Lung (tissue), 17 donors: ENCODE measurements at places on chromosomes 16 and 17. TPM values are rescaled to one million over a fixed set of nuclear protein-coding genes. Genes with fewer than 3 reads are reported as not detected.
A peak's percentile ranks its signal among the peaks of the same experiment; 100 is the strongest.

NACA2 gene
- not detected for total RNA-seq

C17orf50 gene
- 0.40 TPM for total RNA-seq

GRCh38 chr17:14289162-14289561, 11.7 kb upstream of the HS3ST3B1 start:
- no peak for DNase-seq

AXIN2 gene
- total RNA-seq = 60.3 TPM

DNA sequence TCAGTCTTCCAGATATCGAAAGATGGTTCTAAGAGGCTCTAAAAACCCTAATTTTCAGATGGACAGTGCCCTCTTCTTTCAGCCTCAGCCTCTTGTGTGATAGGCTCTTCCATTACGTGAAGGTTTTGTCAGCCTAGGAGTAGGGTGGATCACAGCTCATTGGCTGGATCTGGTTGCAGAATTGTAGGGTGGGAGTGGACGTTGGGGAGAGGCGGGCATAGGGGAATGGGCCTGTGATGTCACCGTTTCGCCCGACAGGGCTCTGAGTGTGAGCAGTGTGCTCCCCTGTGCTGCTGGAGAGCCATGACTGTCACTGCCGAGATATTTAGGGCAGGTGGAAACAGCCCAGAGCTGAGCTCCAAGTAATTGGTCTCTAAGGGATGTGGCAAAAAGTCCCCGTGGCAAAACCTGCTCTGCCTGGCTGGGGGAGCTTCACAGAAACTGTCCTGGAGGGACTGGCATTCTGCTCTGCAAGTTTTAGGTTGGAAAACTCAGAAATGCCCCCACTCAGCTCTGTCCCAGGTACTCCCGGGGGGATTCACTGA, 6.2 kb upstream of the WFIKKN1 start:
- no peak for DNase-seq

GRCh38 chr16:31876951-31877828, 3.6 kb downstream of the ZNF267 start:
- DNase-seq = no peak

GRCh38 chr17:46771561-46772474, 46.7 kb downstream of the WNT3 start:
- peak; percentile 58 for DNase-seq

DNA sequence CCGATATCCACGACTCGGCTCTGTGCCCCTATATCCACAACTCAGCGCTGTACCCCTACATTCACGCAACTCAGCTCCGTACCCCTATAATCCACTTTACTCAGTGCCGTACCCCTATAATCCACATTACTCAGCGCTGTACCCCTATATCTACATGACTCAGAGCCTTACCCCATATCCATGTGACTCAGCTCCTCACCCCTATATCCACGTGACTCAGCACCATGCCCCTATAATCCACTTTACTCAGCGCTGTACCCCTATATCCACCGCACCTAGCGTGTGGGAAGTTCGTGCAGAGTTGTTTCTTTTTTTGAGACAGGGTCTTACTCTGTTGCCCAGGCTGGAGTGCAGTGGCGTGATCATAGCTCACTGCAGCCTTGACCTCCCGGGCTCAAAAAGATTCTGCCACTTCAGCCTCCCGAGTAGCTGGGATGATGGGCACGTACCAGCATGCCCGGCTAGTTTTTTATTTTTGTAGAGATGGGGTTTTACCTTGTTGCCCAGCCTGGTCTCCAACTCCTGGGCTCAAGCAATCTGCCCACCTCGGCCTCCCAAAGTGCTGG, 17.4 kb downstream of the CYB5D2 start:
- no peak for DNase-seq

CCR7 gene
- 4.0 TPM for total RNA-seq

GRCh38 chr17:49209061-49209571, 1.3 kb downstream of the GNGT2 start:
- no peak for DNase-seq

CHAD gene
- total RNA-seq = not detected

- no peak for DNase-seq
Measured at GRCh38 chr16:35173295-35173694, 1713.9 kb downstream of the TP53TG3F start.

USP22 gene
- total RNA-seq = 180 TPM

PRR35 gene
- not detected for total RNA-seq

- no peak for DNase-seq
Measured at GRCh38 chr17:1562176-1562643, 382 bp downstream of the PITPNA start.

GRCh38 chr16:84090211-84090610, 26.5 kb downstream of the MBTPS1 start:
- DNase-seq = no peak

ITGAD gene
- 1.5 TPM for total RNA-seq

GRCh38 chr16:84780544-84781376, 39.0 kb upstream of the CRISPLD2 start:
- DNase-seq = no peak

DNA sequence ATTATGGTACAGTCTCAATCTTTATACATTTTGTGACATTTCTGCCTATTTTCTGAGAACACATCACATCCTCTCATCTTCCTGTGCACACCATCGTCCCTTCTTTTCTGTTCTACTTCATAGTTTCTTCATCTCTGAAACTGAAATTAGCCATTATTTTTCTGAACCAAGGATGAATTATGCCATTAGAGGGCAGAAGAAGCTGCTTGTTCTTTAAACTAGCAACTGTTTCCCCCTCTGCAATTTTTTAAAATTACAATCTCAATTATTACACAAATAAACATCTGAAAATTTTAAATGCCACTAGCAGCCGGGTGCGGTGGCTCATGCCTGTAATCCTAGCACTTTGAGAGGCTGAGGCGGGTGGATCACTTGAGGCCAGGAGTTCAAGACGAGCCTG, 41.3 kb downstream of the RBBP6 start:
- peak; percentile 30 for DNase-seq

- DNase-seq = no peak
Measured at GRCh38 chr16:89355007-89355406, 135.4 kb downstream of the ANKRD11 start.

DNAAF1 gene
- 38.5 TPM for total RNA-seq

DNA sequence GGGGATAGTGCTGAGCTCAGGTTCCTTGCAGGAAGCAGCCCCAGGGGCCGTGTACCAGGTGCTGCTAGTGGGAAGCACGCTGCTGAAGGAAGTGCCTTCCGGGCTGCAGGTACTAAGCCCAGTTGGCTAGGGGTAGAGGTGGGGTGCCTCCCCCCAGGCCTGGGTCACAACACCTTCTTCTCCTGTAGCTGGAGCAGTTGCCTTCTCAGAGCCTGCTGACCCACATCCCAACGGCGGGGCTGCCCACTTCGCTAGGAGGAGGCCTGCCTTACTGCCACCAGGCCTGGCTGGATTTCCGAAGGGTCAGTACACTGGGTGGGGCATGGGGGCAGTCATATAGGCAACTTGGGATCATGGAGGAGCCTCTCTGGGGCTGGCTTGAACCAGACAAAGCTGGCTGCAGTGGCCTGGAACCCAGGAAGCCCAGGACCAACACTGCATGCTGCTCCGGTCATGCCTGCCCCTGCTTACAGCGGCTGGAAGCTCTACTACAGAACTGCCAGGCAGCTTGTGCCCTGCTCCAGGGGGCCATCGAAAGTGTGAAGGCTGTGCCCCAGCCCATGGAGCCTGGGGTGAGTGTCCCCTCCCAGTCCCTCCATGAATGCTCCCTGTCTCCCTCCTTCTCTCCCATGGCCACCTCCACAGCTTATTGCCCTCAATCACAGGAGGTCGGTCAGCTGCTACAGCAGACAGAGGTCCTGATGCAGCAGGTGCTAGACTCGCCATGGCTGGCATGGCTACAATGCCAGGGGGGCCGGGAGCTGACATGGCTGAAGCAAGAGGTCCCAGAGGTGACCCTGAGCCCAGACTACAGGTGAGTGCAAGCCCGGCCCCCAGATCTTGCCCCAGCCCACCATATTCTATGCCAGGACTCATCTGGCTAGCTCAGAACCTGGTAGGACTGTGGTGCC, 2.5 kb downstream of the PLEKHG4 start:
- DNase-seq = no peak

NPIPA8 gene
- total RNA-seq = 10.9 TPM

GRCh38 chr17:12127667-12128066, 107.0 kb downstream of the MAP2K4 start:
- DNase-seq = no peak

GRCh38 chr17:62052765-62053338, 12.2 kb downstream of the MED13 start:
- no peak for DNase-seq

DNA sequence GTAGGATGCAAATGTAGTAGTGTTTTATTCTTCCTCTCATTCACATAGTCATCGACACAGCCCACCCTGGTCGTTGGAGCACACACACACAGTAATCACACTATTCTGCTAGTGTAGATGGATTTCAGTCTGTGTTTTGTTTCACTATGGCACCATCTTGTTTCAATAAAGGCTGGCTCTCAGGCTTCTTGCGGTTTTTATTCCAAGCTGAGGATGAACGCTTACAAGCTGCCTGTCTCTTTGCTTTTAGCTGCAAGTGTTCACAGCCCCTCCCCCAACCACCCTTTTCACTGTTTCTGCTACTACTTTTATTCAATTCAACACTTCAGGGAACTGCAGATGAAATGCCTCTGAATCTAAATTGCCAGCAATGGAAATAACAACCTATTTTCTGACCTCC, 140.9 kb upstream of the PMFBP1 start:
- peak; percentile 69 for DNase-seq

DNA sequence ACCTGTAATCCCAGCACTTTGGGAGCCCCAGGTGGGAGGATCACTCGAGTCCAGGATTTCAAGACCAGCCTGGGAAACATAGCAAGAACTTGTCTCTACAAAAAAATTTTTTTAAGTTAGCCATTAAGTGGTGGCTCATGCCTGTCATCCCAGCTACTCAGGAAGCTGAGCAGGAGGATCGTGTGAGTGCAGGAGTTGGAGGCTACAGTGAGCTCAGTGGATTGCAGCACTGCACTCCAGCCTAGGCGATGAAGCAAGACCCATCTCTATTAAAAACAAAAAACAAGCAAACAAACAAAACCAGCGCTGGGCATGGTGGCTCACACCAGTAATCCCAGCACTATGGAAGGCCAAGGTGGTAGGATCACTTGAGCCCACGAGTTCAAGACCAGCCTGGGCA, 38.0 kb downstream of the HEATR3 start:
- no peak for DNase-seq

PRAC2 gene
- total RNA-seq = not detected

- DNase-seq = no peak
Measured at GRCh38 chr16:14409563-14409962, 220.5 kb downstream of the PARN start.

- DNase-seq = no peak
Measured at GRCh38 chr17:48520631-48521079, 10.2 kb downstream of the HOXB1 start.

GRCh38 chr17:78117027-78117981, 11.3 kb downstream of the TMC6 start:
- DNase-seq = peak; percentile 51

DNA sequence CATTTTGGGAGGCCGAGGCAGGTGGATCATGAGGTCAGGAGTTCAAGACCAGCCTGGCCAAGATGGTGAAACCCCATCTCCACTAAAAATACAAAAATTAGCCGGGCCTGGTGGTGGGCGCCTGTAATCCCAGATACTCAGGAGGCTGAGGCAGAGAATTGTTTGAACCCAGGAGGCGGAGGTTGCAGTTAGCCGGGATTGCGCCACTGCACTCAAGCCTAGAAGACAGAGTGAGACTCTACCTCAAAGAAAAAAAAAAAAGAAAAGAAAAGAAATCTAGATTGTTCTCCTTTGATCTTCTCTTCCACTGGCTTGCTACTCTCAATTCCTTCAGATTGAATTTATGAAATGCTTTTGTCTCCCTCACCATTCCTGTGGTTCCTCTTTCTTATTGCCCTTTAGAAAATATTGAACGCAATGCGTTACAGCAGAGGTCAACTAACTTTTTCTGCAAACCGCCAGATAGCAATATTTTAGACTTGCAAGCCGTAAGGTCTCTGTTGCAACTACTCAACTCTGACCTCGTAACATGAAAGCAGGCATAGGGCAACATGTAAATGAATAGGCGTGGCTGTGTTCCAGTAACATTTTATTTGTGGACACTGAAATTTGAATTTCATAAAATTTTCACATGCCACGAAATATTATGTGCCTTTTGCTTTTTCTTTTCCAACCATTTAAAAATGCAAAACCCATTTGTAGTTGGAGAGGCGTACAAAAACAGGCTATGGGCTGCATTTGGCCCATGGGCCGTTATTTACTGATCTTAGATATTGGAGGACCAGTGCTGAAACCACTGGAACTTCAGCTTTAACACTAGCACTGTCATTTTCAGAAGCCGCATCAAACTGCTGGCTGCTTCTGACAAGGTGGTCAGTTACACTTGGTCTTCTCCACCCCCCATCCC, 24.8 kb downstream of the PITPNC1 start:
- no peak for DNase-seq

DNA sequence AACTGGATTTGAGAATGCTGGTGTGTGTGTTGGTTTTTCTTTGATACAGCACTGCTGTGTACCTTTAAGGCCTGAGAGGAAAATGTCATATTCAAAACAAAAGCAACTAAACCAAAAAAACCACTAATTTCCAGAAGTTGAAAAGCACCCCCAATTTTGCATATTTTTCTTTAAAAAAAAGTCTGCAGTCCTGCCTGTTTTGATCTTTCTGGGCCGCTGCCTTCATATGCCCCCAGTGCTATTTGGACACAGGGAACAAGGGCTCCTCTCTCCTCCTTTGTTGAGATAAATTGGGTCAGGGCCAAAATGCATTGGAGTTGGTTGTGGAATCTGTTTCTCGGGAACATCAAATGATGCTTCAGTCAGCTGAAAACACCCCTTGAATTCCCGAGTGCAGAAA, 26.9 kb downstream of the GPT2 start:
- no peak for DNase-seq

DNA sequence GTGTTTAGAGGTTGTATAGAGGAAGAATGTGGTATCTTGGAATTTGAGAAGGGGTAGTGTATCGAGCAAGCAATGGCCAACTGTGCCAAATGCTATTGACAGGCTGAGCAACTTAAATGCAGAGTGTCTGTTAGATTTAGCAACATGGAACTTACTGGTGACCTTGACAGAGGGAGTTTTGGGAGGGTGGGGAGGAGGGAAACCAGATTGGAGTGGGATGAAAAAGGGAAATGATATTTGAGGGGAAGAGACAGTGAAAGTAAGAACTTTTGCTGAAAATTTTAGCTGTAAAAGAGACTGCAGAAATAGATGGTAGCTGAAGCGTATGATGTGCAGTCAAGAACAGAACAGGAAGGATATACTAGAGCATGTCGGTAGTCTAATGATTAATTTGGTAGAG, 1.1 kb downstream of the LRRC36 start:
- DNase-seq = no peak
